Right hindlimb (tissue), 1 donor: ENCODE measurements at places on chromosomes 12 and 14.

- DNase-seq, result no peak
Measured at GRCh38 chr12:56872366-56872765, 61.8 kb downstream of the SDR9C7 start.

- no peak for DNase-seq
Measured at GRCh38 chr12:15580431-15580830, 208.8 kb downstream of the EPS8 start.

- DNase-seq, result peak; percentile 50
Measured at GRCh38 chr12:78863482-78864402, 832 bp upstream of the SYT1 start.

- DNase-seq, result no peak
Measured at GRCh38 chr14:33435911-33436689, 497.4 kb downstream of the NPAS3 start.

GRCh38 chr14:37588667-37588955, 6.4 kb downstream of the FOXA1 start:
- DNase-seq, result no peak

DNA sequence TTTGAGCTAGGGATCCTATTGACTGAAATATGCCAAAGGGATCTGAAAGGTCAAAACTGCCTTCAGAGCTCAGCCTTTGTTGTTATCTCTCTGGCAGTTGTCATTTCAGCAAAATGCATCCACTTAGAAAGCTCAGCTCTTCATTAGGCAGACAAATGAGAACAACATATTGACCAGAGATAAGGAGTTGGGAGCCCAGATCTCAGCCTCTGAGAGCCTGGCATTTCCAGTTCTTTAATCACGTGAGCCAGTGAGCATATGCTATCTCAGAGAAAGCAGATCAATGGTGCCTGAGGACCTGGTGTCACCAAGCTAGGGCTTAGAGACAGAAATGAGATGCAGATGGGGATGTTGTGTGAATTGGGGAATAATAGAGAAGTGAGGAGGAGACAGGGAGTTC, 101.1 kb downstream of the DAD1 start:
- no peak for DNase-seq

DNA sequence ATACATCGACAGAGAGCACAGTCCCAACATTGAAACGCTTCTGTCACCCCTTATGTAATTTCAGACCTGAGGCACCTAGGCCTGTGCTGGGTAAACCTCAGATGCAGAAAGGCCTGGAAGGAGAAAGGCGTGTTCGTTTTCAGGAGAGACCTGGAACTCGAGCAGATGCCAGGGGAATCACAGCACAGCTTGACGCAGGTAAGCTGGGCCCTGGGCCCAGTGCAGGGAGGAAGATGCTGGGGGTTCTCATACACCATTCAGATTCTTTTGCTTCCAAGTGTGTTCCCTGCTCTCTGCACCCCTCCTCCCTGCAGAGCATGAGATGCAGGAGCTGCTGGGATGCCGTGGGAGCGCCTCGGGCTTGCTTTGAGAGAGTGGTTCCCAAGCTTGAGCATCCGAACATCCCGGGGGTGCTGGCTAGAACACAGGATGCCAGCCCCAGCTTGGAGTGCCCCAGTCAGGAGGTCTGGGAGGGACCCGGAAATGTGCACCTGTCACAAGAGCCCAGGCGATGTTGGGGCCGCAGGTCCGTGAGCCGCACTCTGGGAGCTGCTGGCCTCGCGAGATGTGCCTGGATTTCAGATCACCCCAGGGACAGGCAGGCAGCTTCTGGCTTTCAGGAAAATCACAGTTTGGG, 35.9 kb downstream of the FZD10 start:
- no peak for DNase-seq

- no peak for DNase-seq
Measured at GRCh38 chr14:94979891-94980290, 177.4 kb downstream of the DICER1 start.

DNA sequence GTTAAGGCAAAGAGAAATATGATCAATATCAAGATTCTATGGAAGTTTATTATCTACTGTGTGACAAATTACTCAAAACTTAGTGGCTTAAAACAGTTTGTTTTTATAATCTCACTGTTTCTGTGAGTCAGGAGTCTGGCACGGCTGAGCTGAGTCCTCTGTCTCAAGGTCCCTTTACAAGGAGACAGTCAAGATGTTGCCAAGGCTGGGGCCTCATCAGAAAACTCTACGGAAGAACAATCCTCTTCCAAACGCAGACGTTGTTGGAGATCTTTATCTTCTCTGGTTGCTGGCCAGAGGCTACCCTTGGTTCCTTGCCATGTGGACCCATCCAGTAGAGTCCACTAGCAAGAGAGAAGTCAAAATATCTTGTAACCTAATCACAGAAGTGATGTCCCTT, 100.6 kb upstream of the CCND2 start:
- no peak for DNase-seq

- DNase-seq, result no peak
Measured at GRCh38 chr12:3083241-3083920, 6.2 kb downstream of the TSPAN9 start.

- no peak for DNase-seq
Measured at GRCh38 chr12:113766131-113766878, 199.8 kb downstream of the RBM19 start.

DNA sequence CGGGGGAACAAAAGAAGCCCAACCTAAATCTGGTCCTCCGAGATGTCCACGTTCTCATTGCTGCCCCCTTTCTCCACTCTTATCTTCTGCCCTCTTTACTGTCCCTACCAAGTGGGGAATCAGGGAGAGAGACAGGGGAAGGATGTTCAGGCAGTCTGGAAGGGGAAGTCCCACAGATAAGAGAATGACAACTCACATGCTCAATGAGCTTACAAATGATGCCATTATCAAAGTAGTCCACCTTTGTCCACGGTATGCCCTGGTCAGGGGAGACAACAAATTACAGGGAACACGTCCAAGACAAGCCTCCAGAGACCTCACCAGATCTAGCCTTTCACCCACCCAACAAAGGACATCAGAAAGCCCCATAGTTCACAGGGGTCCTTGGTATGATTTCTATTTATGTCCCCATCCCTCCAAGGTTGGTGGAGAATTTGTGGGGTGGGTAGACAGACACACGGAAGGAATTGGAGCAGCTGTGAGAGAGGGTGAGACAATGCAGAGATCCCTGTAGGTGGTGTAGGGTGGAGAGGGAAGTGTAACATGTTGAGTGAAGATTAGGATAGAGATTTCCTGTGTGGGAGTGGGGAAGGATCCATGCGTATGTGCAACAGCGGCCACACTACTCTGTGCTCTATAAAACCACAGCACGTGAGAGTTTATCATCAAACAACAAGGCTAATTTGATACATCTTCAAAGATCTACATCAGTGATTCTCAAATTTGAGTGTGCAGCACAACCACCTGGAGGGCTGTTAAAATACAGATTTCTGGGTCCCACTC, 10.7 kb downstream of the MYO1A start:
- no peak for DNase-seq

GRCh38 chr14:58769771-58770170, 132.0 kb downstream of the DACT1 start:
- no peak for DNase-seq

DNA sequence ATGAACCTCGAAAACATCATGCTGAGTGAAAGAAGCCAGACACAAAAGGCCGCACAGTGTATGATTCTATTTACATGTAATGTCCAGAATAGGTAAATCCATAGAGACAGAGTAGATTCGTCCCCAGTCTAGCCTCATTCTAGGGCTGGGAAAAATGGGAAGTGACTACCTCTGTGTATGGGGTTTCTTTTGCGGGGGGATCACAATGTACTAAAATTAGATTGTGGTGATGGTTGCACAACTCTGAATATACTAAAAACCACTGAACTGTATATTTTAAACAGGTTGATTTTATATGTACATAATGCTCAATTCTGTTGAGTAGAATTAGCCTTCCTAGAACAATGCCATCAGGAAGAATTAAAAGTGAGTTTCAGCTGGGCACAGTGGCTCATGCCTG, 6.3 kb upstream of the RILPL2 start:
- DNase-seq, result no peak

- DNase-seq, result peak; percentile 83
Measured at GRCh38 chr12:116534311-116535121, 24.7 kb upstream of the MAP1LC3B2 start.

DNA sequence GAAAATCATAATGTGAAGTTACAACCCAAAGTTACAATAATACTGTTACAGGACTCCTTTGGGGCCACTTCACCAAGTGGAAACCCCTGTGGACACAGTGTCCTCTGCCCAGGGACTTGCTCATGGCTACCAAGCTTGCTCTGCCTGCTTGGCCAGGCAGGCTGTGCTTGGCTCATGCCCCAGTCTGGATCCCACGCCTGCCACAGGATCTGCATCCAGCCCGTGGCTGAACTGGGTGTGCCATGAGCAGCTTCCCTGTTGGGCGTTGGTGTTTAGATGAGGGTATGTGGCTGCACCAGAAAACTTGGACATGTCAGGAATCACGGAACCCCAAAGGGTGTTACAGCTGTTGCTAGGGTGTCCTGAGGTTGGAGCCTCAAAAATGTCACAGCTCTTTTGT, 820.9 kb downstream of the SLC6A15 start:
- DNase-seq, result no peak

GRCh38 chr14:55005071-55005470, 21.8 kb downstream of the WDHD1 start:
- no peak for DNase-seq

DNA sequence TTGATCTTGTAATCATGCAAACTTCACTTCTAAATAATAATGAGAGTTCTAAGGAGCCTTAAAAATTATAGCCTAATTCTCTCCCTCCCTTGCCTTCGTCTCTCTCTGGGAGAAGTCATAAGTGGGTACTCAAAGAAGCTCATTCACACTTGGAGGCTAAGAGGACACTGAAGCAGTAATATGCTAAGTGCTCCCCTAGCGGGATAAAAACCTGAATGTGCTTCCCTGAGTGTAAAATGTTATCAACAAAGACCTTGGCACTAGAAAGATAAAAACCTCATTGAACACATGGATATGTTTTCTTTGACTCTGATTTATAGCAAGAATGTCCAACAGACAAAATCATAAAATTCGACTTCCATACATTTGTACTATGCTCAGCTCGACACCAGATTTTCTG, 337.9 kb upstream of the NOVA1 start:
- no peak for DNase-seq

GRCh38 chr12:95870897-95871296, 12.1 kb downstream of the SNRPF start:
- DNase-seq, result no peak

- no peak for DNase-seq
Measured at GRCh38 chr12:27785882-27786570, 6.0 kb upstream of the MANSC4 start.

DNA sequence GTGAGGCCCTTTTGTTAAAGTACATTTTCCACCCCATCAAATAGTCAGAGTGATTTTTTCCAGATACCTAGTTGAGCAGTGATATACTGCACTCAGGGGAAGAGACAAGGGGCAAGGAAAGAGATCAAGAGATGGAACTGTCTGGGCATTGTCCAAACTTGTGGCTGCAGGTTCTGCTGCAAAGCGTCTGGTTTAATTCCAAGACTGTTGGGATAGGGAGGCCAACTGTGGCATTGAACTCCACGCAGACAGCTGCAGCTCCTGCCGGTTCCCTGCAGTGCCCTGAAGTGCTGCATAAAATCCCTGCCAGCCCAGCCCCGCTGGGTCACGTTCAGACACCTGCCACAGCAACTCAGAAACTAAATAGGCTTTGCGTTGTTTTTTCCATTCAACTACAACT, 30.5 kb downstream of the RPH3A start:
- peak; percentile 65 for DNase-seq

DNA sequence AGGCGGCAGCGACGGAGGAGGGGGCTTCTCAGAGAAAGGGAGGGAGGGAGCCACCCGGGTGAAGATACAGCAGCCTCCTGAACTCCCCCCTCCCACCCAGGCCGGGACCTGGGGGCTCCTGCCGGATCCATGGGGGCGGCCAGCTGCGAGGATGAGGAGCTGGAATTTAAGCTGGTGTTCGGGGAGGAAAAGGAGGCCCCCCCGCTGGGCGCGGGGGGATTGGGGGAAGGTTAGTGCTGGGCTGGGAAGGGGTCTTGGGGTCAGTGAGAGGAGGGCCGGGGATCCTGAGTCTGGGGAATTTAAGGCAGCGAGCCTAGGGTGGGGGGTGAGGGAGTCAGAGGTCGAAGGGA, 203 bp downstream of the NFATC4 start:
- DNase-seq, result no peak

DNA sequence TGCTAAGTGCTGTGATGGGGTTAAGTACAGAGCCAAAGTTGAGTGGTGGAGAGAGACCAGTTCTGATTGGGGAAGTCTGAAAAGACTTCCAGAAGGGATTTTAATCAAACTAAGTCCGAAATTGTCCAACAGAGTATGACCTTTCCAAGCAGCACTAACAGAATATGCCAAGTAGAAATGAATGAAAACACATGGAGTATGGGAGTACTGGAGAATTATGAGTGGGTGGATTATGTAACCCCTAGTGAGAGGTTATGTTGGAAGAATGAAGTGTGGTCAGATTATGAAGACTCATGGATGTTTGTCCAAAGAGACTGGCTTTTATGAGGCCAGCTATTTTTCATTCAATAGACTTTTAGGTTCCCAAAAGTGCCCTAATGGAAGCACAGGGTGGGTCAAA, 94.0 kb upstream of the PLEKHA5 start:
- DNase-seq, result no peak
